ENCODE measurements at places on chromosomes 4 and X.
A peak's percentile ranks its signal among the peaks of the same experiment; 100 is the strongest.

DNA sequence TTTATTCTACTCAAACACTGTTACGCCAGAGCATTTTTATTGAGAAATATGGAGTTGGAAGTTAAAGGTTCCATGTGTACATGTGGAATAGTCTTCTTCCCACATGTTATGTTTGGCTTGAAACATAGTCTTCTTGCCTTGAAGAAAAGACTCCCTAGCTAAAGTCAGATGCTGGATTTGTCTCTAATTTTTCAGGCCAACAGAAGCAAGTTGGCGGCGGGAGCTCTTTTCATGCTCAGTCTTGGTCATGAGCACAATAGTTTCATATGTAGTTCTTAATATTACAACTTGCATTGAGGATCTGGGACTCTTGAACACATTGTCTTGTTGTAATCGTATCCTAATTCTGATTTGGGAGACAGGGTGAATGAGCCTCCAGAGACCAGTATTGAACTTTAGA, 19.4 kb downstream of the SEPTIN11 start:
- DNase-seq: no peak

DNA sequence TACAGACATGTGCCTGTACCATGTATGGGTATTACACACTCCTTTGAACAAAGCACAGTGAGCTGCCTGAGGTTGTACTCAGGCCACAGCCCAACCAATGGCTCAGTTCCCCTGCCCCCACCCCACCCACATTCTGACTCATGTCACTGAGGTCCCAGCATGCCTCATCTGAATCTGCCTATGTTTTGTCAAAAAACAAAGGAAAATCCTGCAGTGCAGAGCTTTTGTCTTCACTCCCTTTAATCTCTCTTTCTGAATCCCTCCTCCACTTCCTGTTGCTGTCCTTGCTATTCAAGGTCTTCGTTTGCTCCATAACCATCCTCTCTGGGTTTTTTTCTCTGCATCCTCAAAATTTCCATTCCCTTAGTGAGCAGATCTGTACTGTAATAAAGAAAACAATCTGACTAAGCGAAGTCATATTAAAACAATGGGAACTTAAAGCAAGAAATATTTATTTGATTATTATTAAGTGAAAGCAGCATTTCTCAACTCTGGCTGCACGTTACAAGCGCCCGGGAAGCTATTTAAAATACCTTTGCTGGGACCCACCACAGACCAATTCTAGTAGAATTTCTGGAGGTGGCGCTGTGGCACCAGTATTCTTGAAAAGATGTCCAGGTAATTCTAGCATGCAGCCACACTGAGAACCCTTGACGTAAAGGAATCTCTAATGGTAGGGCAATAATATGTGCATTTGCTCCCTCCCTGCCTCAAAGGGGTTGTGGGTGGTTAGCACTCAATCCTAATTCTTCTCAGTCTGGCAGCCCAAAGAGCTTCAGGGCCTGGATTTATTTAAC, 8.7 kb downstream of the GUCY2F start:
- peak; percentile 18 for DNase-seq

DNA sequence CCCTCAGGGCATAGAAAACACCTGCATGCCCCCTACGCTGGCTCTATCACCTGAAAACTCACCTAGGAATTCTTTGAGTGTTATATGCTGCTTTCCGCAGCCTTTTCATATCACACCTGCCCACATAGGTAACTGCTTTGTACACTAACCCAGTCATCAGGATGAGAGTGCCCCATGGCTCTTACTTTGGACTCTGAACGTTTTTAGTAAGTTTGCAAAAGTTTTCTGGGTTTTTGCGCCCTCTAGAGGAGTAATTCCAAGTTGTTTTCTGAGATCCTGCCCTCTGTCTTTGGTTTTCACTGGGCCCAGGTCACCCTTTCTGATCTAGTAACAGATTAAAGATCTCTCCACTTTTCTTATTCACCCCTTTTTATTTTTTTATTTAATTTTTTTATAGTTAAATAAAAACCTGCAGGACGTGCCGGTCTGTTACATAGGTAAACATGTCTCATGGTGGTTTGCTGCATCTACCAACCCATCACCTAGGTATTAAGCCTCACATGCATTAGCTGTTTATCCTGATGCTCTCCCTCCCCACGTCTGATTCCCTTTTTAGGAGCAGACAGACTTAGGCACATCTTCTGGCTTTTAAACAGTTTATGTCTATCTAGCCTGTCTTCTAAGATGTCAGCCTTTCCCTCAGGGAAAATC, 139.2 kb downstream of the NWD2 start:
- DNase-seq: no peak

- DNase-seq: no peak
Observed at GRCh38 chr4:76265631-76266218, 14.2 kb downstream of the FAM47E start.

DNA sequence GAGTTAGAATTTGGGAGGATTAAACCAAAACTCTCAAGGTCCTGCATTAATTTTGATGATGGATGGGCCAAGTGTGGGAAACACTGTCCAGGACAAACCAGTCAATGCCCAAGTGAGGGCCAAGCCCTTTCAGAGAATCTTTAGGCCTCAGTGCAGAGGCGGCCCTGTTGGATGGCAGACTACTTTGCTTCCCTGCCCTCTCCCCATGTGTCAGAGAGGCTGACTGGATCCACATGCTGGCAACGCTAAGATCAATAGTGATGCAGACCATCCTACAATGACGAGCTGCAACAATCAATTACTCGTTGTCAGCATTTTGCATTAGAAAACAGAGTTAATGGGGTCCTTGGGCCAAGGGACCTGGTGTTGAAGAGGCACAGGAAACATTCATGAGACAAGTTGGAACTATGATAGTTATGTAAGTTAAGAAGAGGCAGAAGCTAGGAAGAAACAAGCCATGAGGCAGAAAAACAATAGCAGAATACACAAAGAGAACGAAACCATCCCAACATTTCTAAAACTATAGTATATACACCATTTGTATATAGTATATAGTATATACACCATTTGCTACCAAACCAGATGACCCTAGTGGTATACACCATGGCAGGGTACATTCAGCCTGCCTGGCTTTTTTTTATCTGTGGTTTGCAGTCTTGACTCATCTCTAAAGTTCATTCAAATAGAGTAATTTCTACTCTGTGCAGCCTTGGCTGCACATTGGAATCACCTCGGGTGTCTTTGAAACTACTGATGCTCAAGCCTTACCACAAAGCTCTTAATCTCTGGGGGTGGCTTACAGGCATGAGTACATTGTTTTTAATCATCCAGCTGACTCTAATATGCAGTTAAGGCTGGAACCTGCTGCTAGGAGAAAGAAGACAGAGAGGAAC, 147.7 kb upstream of the GYPA start:
- DNase-seq: no peak

GRCh38 chrX:107480272-107480671, 30.8 kb downstream of the FRMPD3 start:
- DNase-seq: no peak

DNA sequence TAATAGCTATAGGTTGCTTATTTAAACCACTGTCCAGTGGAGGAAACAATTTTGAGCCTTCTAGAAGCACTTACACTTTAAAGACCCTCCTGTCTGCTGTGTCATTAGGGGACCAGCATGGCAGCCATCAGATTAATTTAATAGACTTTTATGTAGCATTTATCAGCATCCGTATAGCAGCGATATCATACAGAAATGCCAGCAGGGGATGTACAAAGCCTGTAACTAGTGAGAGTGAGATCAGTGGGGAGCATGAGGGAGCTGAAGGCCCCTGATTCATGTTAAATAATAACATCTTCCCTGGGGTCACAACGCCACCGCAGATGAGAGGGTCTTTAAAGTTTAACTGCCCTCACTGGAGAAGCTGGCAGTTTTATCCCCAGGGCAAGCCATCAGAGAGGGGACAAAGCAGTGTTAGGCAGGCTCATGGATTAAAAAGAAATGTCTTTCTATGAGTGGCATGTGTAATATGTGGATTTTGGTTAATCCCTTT, 144.7 kb downstream of the PDGFRA start:
- DNase-seq: no peak

DNA sequence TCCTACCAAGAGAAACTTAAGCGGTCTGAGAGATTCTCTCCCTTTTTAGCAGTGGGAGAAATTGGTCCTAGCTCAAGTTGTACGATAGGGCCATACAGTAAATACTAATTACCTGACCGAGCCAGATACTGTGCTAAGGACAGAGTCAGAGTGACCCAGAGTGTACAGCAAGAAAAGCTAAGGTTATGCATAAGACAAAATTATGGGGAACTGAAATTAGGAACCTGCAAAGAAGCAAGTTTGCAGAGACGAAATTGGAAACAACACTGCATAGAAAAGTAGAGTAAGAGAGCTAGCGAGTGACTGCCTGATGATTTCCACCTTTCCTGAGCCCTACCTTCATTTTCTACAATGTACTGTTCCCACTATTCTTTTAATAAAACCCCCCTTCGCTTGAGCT, 278.1 kb downstream of the NKX6-1 start:
- DNase-seq: no peak

DNA sequence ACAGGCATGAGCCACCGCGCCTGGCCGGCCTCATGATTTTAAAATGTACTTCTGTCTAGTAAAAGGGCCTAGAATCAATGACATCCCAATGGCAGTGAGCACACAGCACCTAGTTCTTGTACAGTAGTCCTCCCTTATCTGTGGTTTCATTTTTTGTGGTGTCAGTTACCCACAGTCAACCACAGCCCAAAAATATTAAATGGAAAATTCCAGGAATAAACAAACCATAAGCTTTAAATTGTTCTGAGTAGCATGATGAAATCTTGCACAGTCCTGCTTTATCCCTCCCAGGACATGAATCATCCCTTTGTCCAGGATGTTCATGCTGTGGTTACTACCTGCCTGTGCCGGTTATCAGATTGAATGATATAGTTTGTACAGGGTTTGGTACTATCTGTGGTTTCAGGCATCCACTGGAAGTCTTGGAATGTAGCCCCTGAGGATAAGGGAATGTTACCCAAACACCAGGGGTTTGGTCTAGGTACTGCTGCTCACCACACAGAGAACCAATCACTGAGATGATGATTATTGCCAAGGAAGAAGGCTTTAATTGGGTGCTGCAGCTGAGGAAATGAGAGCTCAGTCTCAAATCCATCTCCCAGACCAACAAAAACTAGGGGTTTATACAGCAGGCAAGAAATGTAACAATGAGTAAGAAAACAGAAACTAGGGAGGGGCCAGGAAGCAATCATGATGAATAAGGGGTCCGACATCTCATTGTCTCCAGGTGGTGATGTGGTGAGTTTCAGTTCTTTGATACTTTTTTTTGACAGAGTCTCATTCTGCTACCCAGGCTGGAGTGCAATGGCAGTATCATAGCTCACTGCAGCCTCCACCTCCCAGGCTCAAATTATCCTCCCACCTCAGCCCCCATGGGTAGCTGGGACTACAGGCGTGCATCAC, 16.2 kb upstream of the FHL1 start:
- DNase-seq: no peak

DNA sequence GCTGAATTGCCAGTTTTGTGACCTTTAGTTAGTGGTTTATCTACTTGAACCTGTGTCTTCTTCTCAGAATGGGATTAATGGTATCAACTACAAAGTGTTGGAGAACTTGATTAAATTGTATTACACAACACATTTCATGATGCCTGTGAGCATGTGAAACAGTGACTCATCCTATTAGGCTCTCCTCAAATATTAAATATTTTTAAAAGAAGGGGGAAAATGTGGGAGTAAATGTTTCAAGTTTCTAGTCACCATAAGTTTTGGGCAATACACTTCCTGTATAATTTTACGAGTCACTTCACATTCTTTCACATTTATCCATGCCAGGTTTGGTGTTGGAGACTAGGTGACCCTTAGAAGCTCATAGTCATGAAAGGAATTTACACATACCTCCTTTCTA, 147.0 kb downstream of the HS3ST1 start:
- no peak for DNase-seq

DNA sequence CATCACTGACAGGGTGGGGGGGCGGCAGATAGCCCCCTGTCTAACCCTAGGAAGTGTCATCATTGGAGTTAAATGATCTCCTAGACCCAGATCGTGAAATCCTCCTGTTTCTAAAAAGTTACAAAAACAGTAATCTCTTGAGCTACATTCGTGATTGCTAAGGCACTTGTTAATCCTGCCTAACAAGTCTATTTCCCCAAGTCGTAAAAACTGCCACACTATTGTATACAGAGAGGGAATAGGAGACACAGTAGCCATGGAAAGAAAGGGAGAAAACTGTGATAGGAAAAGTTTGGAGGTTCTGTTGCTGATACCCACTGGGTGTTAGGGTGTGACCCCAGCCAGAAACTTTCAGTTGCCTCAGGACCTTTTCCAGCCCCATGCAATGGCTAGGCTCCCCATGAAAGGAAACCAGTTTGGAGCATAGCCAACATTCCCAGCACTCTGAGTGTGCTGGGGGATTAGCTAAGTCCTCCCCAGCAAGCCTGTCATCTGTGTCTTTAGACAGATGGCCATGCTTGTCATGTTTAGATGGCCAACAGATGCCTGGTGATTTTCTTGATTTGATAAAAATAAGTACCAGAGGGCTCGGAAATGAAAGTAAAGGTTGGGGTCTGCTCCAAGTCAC, 63.3 kb upstream of the ANXA10 start:
- no peak for DNase-seq

GRCh38 chrX:53511322-53511721, 77.2 kb upstream of the HSD17B10 start:
- DNase-seq: no peak

- no peak for DNase-seq
Observed at GRCh38 chrX:74534569-74535038, 79.8 kb downstream of the RLIM start.

DNA sequence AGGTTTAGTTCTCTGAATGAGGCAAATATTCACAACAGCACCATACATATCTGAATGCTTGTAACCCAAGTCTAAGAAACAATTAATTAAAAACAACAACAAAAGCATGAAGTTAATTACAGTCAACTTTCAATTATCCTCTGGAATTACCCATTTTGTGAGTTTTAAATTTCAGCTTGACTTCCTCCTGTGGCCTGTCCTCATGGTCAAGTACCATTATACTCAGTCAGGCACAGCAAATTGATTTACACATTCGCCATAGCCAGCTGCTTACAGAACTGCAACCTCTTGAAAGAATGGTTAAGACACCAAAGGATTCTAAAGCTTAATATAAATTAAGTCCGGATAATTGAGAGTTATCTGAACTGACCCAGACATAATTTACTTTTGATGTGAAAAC, 306.5 kb downstream of the CAMK2D start:
- no peak for DNase-seq

DNA sequence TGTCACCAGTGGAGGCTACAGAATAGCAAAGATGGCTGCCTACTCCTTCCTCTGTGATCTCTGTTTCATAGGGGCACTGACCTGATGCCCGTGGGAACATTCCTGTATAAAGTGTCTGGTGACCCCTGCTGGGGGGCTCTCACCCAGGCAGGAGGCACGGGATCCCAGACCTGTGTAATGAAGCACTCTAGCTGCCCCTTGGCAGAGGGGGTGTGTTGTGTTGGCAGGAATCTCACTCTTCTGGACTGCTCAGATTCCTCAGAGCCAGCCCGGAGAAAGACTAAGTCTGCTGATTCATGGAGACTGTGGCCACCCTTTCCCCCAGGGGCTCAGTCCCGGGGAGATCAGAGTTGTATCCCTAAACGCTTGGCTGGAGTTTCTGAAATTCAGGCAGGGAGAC, 648.3 kb downstream of the SPRY1 start:
- no peak for DNase-seq

GRCh38 chrX:134365904-134366303, 94.1 kb upstream of the HPRT1 start:
- DNase-seq: no peak
